ENCODE measurements at places on chromosomes 7 and 10.

DNA sequence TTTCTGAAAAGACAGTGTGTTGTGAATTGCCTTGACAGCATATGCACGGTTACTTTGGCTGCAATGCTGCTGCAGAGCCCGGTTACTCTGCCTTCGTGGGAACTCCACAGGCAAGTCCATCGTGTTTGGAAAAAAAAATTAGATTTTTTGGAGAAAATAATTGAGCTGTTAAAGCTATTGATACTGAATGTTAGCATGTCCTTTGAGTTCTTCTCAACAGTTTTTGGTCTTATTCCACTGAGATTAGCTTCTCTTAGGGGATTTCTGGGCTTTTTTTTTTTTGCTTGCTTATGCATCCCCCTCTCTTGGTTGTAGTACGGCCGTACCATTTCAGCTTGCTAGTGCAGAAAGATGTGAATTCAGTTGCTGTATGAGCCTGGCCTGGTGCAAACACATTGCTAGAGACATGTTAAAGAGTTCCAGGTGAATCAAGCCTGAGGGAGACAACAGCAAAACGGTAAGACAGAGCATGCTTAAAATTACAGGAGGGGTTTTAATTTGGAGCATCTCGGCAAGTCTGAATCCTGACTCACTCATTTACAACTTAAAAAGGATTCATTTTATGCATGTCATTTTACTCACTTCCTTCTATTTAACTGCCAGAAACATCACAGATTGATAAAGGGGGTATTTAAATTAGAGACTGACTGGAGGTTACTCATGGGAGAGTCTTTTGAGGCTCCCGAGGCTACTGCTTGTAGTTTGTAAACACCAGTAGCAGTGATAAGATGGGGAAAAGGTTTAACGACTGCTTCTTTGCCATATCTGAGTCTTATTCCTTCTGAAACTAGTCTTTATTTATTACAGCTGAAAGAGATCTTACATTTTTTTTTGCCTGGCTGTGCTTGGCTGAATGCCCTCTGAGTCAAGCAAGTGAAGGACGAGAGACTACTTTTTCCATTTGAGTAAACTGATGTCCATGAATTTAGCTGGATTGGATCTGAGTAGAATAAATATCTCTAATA lies 113.7 kb downstream of the CDK14 start:
- no peak for DNase-seq

DNA sequence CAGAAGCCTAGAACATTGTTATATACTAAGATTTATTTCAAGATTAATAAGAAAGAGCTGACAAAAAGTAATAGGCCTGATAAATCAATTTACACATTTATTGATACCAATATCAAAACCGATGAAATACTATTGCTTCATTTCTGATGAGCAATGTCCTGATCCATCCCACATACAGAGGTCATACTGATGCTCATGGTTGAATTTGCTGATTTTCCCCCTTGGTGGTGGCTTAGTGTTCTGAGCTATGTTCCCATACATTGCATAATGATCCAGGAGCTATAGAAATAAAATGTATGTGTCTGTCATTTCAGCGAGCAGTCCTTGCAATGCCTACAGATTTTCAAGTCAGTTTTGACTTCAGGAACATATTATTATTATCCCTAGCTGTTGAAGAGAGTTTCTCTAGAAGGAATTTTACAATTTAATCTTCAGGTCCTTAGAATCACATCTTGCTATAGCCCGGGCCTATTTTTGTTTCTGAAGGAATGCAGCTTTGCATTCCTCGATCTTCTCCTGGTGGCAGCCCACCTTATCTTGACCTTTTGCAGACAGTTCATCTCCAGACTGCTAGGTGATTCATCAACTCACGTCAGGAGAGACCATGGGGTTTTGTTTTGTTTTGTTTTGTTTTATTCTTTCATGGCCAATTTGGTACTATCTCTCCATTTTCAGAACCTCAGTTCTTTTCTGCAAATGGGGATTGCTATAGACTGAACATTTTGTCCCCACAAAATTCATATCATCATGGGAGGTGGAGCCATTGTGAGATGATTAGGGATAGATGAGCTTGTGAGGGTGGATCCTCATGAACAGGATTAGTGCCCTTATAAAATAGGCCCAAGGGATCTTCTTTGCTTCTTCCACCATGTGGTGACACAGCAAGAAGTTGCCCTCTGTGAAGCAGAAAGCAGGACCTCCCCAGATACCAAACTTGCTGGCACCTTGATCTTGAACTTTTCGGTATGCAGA lies 465.6 kb upstream of the IGFBP3 start:
- no peak for DNase-seq

DNA sequence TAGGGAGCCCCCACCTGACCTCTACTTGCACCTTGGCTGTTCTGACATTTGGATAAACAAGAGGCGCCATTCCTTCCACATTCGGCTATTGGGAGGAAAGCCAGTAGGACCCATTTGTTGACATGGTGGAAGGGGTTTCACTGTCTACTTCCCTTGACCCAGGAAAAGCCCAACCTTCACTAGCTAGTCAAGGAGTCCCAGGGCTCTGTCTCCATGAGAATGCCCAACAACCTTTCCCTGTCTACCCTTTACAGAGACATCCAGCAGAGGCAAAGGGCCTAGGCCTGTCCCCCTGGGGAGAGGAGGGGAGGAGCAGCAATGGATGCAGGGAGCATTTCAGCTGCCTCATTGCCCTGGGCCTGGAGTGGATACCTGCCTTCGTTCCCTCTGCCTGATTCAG lies 136.1 kb downstream of the NEURL1 start:
- DNase-seq = no peak

- DNase-seq = no peak
Measured at GRCh38 chr10:109474261-109474660, 449.1 kb downstream of the XPNPEP1 start.

GRCh38 chr7:54426406-54426805 lies 115.8 kb upstream of the VSTM2A start:
- no peak for DNase-seq

GRCh38 chr10:33287112-33287511 lies 47.4 kb downstream of the NRP1 start:
- DNase-seq = no peak

DNA sequence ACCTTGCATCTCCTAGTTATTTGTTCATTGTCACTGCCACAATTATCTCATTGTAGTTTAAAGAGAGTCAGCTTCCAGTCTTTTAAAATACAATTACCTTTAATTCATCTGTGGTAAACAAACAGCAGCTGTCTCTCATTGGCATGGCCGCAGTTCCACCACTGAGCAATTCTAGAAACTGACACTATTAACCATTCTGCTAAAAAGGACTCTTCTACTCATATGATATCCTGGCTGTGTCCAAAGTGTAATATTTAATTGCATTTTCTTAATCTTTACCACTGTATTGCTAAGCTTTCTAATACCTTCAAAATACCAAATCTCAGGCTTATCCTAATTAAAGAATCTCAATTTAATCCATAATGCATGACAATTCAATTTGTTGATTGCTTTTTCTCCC lies 639.0 kb downstream of the AUTS2 start:
- DNase-seq = no peak

- no peak for DNase-seq
Measured at GRCh38 chr7:150842716-150843115, 9.6 kb upstream of the AOC1 start.

DNA sequence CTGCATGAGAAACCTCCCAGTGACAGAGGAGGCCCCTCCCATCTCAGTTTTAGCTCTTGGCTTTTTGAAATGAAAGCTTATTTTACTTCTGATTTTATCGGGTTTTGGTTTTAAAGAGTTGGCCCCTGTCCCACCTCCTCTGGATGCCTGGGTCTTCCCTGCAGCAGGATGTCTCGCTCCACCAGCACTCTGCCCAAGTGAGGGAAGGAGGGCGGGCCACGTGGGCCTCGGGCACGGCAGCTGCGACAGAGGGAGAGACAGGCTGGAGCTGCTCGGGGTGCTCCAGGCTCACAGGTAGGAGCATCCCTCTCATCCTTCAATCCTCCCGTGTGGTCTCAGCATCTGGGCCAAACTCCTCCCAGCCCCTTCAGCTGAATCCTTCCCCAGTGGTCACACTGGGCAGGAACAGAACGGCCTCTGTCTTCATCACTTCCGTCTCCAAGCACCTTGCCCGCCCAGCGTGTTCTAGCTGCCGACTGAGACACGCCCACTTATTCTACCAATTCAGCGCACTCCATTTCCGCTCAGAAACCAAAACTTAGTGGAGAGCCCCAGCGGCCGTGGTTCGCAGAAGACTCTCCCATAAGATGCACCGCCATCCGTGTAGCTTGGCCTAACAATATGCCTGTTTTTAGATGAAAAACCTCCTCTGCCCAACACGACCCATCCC lies 222.9 kb downstream of the GLRX3 start:
- no peak for DNase-seq

DNA sequence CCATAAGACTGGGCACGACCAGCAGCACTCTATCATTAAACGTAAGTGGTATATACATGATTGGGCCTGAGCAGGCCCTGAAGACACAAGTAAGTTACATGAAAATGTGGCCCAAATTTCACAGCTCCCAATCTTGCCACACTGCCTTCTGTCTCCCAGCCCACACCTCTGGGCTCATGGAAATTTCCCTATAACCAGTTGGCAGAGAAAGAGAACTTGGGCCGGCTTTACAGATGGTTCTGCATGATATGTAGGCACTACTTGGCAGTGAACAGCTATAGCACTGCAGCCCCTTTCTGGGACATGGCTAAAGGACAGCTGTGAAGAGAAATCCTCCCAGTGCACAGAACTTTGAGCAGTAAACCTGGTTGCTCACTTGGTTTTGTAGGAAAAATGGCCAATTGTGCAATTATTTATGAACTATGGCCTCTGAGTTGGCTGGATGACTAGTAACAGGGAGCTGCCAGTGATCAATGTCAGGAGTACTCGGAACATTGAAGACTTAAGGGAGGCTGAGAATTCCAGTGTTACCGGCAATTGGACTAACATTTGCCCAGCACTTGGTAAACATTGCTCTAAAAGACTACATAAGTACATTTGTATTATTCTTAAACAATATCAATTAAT lies 1006.6 kb upstream of the LRRN3 start:
- DNase-seq = no peak

DNA sequence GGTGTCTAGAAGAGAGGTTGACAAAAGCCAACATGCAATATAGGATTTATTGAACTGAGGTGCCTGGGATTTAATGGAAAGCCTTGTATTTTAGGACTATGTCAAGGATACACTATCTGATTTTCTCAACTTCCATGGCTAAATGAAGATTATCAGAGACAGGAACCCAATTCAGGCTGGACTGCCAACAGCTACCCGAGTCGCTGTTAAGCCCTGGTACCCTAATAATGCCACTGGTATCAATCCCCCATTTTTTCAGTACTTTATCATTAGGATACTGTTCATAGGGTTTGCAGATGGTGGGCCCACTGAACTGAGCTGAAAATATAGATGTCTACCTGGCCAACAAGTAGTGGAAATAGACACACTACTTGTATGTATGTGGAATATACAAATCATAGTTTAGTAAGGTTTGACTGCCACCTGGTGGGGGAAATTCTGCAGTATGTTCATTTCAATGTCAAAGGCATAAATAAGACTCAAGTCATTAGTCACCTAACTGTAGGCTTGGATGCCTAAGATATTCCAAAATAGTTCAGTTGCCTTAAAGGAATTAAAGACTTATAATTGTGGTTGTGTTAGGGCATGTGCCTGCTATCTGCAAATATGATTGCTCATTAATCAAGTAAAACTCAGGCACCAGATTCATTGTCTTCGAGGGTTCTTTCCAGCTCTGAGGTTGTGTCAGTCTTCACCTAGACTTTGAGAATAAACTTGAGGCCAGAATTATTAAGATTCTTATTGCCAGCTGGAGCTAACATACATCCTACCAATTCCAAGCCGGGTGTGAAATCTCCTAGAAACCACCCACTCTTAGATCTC lies 34.1 kb upstream of the NOBOX start:
- peak; percentile 15 for DNase-seq

DNA sequence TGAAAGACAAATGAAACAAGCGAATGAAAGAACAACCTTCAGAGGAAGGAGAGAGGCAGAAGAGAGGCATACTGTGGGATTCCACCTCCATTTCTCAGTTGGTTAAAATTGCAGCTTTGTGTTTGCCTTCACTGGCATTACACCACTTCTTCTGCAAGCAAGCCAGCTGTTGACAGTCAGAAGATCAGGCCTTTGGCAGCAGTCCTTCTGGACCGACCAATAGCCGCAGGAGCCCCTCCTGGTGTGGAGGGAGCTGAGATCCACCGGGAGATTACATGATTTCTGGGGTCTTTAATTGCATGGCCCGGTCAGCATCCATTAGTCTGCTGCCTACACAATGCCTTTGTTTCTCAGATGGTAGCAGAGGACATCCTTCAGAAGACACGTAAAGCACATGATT lies 206.7 kb downstream of the ADAM12 start:
- no peak for DNase-seq

DNA sequence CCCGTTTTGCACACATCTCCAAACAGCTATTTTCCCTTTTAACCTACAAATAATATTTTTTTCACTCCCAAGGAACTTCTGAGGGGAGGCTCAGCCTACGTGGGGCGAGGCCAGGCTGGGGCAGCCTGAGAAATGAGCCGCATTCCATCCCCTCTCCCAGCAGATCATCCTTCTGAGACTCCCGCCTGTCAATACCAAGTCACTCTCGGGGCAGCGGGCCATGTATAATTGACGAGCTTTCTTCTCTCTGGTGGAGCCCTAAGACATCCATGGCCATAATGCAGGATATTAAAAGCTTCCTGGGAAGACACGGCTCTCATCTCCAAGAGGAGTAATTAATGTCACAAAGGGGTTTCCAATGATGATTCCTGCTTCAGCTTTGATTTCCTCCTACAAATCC lies 37.8 kb upstream of the CHST15 start:
- no peak for DNase-seq

- no peak for DNase-seq
Measured at GRCh38 chr10:22630234-22631174, 83.9 kb downstream of the PIP4K2A start.

DNA sequence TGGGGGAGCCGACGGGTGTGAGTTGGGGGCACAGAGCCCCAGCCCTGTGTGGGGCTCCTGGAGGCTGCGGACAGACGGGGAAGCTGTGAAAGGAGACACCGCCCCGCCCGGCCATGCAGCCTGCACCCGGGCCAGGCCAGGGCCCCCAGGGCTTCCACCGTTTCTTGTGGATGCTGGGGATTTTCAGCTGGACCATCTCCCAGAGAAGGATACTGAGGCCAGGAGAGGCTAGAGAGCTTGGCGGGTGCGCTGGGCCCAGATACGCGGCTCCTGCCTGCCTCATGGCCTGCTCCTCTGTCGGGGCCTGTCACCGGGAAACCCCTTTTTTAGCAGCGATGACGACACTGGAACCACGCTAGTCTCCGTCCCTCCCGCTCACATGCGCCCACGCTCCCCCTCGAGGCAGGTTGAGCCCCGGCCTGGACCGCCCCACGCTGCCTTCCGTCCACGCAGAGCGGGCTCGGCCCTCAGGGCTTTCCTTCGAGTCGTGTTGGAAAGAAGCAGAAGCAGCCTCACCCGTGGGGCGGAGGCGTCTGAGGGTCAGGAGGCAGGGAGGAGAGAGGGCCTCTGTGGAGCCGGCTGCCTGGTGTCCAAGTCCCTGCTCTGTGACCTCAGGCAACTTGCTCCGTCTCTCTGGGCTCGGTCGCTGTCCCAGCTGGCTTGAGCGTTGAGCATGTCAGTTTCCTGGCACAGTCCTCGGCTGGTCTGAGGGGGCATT lies 11.7 kb downstream of the TMEM184A start:
- DNase-seq = no peak

All from stimulated activated CD8-positive, alpha-beta memory T cell treated with anti-CD3 and anti-CD28 coated beads, Interleukin-4, amount 100 ng/mL, for 24 hours (primary cell).